Amygdala (tissue), 56 donors: ENCODE measurements at places on chromosomes 6 and 20.

- no peak for DNase-seq
Observed at GRCh38 chr6:106103728-106104109, 17.6 kb downstream of the PRDM1 start.

- DNase-seq, result no peak
Observed at GRCh38 chr6:7142918-7143475, 35.2 kb downstream of the RREB1 start.

GRCh38 chr6:75437421-75437891 is 56.1 kb downstream of the FILIP1 start:
- no peak for DNase-seq

DNA sequence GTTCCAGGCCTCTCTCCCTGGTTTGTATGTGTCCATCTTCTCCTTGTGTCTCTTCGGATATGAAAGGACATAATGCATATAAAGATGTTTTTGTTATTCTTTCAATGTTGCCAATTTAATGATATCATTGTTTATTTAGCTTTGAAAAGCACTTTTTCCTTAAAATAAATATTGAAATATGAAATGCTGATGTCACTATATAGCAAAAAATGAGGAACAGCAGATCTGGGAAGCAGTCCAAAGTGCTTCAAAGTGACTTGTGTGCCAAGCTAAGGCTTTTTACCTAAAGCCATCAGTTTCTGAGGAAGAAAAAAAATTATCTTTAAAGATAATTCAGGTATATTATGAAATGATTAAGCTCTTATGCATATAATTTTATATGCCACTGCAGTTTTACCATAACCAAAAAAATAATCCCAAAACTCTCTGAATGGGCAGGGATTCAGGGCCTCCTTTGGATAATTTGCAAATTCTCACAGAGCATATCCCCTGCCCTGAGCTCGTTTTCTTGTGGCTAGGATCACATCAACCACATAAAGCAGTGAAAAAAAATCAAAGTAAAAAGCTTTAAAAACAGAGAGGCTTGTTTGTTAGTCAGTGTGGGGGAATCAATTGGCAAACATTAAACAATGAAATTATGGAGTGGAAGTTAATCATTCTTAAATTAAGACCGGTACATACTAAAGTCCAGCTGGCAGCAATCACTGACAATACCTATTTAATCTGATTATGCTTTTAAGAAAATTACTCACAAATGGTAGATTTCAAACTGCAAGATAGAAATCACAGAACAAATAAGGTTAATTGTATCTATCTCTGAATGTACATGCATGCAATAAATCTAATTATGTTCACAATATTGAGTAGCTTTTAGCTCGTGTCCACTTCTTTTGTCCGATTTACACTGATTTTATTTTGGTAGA is 1027.9 kb upstream of the ADGRB3 start:
- DNase-seq, result no peak

GRCh38 chr6:108966251-108966650 is 118.0 kb downstream of the ARMC2 start:
- no peak for DNase-seq

DNA sequence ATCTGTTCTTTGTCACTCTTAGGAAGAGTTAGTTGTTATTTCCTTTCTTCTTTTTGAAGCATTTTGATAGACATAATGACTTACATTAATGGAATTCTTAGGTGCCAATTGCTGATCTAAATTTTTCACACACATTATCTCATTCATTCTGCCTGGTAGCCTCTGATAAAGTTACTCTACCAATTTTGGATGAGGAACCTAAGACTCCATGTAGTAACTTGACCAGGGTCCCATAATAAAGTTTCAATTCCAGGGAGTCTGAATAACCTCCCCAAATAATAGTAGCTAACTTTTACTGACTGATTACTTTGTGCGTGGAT is 73.2 kb upstream of the CITED2 start:
- no peak for DNase-seq

GRCh38 chr20:6595704-6596103 is 171.8 kb upstream of the BMP2 start:
- DNase-seq, result no peak

GRCh38 chr20:31573555-31574321 is 31.4 kb upstream of the ID1 start:
- no peak for DNase-seq
